ENCODE measurements at places on chromosomes 4 and X.

DNA sequence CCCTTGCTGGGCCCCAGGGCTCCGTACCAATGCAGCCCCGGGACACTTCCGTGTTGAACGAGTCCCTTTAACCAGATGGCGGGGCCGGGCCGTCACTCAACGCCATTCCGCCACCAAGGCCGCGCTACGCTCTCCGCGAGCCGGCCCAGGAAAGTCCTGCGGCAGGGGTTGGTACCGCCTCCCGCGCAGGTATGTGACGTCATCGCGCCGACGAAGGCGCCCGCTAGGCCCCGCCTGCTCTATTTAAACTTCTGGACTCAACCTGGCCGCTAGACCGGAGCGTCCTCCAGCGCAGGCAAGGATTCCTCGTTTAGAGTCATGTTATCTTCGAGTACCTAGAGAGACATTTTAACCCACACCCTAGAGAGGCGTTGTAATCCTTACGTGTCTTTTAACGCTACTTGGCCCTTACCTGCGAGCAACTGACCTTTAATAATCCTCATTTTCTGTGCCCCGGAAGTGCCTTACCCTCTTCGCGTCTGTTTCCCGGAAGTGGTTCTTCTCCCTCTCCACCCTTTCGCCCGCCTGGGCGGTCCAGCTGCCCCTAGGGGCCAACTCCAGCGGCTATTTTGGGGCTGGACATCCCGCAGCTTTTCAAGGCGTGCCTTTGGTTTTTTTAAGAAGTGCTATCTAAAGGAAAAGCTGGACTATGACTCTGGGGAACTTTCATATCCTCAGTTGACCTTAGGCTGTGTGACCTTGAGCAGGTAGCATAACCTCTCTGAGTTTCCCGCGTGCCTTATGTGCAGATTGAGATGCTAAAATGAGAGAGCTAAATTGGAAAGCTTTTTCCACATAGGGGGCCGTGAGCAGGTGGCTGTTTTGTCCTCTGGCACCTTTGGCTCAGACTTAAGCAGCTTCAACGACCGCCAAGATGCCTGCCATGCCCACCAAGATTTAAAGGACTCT is at the start of gene PNPLA4:
Gene PNPLA4, minus strand, starts transcription at position 155 of the 909 bp plus-strand sequence. CDS start 1,294 bp downstream, outside the sequence.
- peak; percentile 39 for DNase-seq

DNA sequence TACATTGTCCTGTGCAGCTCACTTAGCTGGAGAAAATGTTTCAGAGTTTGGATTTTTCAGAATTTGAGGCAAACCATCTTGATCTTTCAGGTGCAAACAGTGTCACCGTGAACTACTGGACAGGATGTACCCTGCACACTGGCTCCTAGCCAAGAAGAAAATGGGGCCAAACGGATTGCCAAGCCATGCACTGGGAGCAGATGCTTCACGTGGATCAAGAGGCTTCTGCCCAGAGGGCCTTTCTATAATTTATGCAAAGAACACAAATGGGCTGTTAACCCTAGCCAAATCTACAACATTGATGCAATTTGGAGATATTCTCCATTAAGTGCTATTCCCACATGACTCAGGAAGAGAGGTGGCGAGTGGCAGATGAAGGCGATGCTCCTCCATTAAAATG is 46.9 kb upstream of the ATP8A1 start:
- no peak for DNase-seq

DNA sequence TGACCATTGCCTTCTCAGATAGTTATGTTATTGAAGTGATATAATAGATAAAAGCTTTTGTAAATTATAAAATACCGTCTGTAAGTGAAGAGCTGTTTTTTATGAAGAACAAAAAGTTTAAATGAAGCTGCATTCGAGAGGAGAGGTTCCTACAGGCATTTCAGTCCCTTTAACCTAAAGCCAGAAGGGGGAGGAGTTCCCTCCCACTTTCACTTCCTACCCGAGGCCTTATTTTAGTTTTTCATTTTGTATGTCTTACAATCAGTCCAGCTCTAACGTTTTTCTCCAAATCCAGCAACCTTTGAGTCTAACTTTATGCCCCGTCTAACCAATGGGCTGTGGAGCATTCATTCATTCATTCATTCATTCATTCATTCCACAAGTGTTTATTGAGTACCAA is 16.5 kb upstream of the SOX3 start:
- DNase-seq = no peak

GRCh38 chr4:184793735-184794355 is 31.9 kb downstream of the ACSL1 start:
- DNase-seq = no peak
